ENCODE measurements at places on chromosomes 12 and 14.

GRCh38 chr14:103694572-103695026, 20.7 kb downstream of the XRCC3 start:
- no peak for DNase-seq

GRCh38 chr14:91048676-91049075, 11.8 kb downstream of the RPS6KA5 start:
- DNase-seq: no peak

DNA sequence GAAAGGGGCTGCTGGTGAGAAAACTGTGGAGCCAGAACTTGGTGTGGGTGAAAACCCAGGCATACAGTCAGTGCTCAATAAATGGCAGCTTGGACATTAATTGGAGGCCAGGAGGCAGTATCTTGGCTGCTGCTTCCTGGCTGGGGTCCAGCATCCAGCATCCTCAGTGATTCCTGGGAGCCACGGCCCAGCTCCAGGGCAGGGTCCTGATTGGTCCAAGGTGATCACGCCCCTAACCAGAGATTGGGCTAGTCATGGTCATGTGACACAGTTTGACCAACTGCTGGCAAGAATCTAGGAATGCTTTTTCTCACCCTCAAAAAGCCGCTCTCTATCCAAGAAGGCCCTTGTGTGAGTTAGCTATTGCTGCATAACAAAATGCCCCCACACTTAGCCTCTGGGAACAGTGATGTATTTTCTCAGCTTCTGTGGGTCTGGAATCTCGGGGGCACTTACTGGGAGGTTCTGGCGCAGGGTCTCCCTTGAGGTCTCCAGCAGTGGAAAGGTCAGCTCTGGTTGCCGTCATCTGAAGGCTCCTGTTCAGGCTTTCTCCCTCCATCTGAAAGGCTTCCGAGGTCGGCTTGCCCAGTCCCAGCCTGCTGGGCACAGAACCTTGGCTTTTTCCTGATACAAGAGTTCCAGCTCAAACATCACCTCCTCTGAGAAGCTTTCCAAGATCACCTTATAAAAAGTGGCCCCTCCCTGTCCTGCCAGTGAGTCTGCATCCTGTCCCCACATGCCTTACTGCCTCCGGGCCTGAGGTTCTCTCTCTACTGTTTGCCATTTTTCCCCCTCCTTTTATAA, 119.2 kb upstream of the NCOR2 start:
- peak; percentile 0 for DNase-seq

GRCh38 chr12:108856428-108857157, 790 bp downstream of the SSH1 start:
- peak; percentile 56 for DNase-seq

DNA sequence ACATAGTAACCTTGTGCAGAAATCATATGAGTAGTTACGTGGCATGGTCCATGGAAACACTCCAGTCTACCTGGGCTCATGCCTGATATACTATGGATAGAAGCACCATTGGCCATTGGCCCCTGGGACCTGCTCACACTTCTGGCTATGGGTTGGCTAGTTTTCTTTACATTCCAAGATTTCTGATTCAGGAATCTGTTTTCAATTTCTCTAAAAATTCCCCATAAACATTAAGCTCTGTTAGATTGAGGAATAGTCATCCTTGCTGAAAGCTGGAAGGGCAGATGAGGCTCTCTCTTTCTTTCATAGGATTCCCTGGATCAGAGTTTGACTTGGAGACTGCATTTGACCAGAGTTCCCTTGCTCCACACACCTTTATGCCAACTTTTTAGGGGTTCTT, 37.3 kb upstream of the RAP1B start:
- no peak for DNase-seq

DNA sequence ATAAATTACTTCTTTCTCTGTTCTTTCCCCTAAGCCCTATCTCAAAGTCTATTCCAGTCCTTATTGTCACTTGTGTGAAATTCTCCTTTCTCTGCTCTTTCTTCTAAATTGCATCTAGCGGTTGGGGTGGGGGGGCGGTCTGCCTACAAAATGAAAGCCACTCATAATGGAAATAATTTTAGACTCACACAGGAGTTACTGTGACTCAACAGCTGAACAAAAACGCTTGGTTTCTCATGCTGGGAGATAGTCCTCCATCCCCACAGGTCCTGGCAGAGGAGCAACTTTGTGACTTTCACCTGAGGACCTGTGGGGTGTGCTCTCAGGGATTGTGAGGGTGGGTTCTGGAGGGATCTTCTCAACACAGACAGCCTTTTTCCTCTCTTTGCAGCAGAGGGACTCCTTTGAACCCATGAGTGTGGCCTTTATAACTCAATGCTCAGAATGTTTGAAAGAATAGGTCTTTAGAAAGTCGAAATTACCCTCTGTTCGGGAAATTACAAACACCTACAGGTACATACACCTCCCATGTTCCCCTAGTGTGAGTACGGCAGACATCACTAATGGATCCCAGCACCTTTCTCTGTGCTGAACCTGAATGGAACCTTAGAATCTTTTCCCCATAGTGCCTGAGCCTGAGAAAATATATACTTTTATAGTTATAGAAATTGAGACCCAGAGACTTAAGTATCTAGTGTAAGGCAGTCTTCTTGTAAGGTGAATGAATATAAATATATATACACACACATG, 109.7 kb downstream of the CHST11 start:
- no peak for DNase-seq

DNA sequence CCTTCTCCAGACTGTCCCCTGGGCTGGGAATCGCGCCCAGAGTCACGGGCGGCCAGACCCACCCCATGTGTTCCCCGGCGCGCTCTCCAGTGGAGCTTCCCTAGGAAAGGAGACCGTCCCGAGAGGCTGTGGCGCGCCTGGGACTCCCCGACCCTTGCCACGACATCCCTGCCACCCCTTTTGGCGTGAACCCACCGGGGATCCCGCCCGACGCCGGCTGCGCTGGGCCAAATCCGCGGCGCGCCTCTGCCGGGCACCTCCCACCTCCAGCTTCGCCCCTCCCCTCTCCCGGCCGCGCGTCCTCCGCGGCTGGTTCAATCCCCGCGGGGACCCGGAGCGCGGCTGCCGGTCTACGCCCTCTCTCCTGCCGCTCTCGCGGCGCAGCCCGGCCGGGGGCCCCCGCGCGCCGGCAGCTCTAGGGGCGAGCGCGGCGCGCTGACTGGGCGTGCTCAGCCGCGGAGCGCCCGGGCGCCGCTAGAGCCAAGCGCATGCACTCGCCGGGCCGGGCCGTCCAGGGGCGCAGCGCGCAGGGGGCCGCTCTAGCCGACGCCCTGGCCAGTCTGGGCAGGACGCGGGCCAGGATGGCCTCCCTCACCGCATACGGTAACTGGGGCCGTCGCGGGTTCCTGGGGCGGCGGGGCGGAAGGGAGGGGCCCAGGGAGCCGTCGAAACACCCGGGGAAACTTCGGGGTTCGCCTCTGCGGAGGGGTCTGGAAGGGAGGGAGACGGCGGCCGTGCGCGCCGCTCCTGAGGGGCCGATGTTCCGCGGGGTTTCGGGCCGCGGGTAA, 77.4 kb upstream of the ANO4 start:
- DNase-seq: no peak

- no peak for DNase-seq
These were observed 126.1 kb downstream of the KCNK10 start for GRCh38 chr14:88196925-88197324.

- DNase-seq: no peak
These were observed 15.5 kb upstream of the SERPINA9 start for GRCh38 chr14:94491511-94491910.

GRCh38 chr14:50095895-50096294, 20.5 kb downstream of the VCPKMT start:
- DNase-seq: no peak
